NCI-H1417 treated with DMSO at 0.1 percent for 48 hours (cell line): ENCODE measurements at places on chromosomes 2 and 18.

GRCh38 chr18:63098018-63098981 lies 221.3 kb downstream of the BCL2 start:
- no peak for DNase-seq

- peak; percentile 23 for DNase-seq
Observed at GRCh38 chr2:86807468-86808275, 17.0 kb upstream of the CD8A start.

DNA sequence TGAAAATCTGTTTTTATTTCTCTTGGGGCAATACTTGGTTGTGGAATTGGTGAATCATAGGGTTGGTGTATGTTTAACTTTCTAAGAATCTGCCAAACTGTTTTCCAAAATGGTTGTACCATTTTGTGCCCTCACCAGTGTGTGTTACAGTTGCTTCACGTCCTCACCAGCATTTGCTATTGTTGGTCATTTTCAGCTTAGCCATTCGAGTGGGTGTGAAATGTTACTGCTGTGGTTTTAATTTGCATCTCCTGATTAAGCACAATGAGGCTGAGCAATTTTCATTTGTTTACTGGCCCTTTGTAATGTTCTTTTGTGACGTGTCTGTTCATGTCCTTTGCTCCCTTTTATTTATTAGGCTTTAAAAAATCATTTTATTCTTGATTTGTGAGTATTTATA lies 49.7 kb downstream of the FOSL2 start:
- no peak for DNase-seq

GRCh38 chr18:354003-354402 lies 86.2 kb upstream of the THOC1 start:
- no peak for DNase-seq

GRCh38 chr2:24635181-24635580 lies 144.1 kb downstream of the NCOA1 start:
- no peak for DNase-seq

GRCh38 chr18:29512203-29512602 lies 1335.3 kb upstream of the CDH2 start:
- DNase-seq = no peak

DNA sequence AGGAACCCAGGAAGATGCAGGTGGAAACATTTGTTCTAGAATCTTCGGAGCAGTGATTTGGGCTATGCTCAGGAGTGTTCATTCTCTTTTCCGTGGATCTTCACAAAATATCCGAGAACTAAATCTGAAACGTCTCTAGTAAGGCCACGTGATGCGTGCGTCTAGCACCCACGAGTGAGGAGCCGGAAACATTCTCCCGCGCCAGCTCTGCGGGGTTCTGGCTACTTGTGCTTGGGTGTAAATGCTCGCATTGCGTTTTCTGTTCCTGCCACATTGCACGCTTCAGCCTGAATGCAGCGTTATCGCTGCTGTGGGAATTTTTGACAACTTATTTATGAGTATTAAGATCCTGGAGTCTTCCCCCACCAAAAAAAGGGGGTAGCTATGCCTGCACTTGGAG lies 71.4 kb downstream of the KLHL29 start:
- no peak for DNase-seq

DNA sequence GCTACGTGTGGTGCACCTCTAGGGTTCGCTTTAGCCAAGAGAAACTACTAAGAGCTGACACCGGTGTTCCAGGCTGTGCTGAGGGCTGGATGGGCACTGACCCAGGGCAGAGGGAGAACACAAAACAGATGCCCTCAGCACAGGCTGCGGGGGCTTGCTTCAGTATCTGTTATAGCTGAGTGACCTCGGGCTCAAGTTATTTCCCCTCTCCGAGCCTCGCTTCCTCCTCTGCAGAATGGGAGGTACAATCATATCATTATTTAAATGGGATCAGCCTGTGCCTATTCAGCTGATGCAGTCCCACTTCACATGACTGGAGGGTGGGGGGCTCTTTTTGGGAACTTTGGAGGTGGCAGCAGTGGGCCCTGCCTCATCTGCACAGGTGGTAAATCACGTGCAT lies 156.1 kb upstream of the APCDD1 start:
- no peak for DNase-seq
